ENCODE measurements at places on chromosomes 16 and 17.

- no peak for DNase-seq
These were observed 44.0 kb upstream of the CLEC19A start for GRCh38 chr16:19241512-19241911.

- no peak for DNase-seq
These were observed at the start of gene RIPOR1 for GRCh38 chr16:67528222-67528869. TSS of gene RIPOR1 (plus strand) at chr16:67528829. CDS start at chr16:67538447, 9,618 bp downstream.

DNA sequence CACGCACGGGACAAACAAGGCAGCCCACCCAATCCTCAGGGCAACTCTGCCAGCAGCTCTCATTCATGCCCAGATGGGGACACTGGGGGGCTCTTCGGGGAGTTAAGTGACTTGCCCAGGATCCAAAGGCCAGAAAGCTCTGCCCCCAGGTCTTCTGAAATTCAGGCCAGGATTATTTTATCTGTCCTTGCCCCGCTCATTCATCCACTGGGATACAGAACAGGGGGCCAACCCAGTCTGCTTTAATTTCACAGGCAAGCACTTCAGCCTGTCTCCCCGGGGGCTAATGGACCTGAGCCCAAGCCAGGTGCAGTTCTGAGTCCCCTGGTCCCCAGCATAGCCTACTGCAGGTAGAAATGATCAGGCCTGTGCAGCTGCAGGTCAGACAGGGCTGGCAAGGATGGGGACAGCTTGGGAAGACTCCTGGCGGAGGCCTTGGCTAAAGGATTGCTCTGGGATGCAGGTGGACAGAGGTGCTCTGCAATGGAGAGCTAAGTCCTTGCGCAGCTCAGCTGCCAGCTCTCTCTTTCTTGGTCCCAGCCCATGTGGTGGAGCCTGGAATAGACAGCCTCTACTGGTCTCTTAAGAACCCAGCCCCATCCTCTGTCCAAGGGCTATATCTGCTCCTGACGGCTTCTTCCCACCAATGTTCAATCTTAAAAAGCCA lies 766 bp upstream of the B3GNT9 start:
- no peak for DNase-seq

DNA sequence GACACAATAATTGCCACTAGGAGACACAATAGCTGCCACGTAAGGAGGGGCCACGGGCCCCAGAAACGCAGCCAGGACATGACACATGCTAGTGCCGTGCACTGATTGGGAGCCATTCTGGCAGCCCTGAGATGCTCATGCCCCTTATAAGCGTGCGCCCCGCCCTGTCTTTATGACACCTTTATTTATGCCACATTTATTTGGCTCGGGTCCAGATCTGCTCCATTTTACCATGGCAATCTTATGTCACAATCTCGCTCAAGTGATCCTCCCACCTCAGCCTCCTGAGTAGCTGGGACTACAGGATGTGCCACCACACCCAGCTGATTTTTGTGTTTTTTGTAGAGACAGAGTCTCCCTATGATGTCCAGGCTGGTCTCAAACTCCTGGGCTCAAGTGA lies 43.8 kb upstream of the NF1 start:
- DNase-seq, result no peak

DNA sequence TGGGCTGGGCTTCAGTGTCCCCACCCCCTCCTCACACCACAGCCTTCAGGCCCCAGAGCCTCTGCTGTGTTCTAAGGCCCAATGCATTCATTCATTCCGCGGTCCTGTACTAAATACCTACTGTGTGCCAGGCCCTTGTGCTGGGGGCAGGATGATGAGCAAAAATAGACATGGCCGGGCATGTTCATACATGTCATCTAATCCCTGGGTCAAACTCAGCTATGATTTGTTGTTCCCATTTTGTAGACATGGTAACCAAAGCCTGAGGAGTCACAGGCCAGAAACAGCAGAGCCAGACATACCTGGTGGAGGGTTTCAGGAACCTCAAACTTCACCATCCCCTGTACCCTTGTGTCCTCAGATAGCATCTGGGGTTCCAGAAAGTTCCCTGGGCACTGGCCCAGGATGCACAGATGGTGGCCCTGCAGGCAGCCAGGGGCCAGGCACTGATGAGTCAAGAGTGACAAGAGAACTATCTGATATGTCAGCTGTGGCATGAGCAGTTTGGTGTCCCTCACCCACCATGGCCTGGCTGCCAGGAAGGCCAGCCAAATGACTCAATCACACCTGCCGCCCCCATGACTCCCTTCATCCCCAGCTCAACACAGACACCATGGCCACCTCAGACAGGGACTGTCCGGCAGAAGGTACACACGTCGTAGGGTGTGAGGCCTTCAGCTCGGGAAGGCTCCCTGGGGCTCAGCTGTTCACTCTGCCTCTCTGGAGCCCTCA lies 2.7 kb upstream of the RRAD start:
- DNase-seq, result no peak

DNA sequence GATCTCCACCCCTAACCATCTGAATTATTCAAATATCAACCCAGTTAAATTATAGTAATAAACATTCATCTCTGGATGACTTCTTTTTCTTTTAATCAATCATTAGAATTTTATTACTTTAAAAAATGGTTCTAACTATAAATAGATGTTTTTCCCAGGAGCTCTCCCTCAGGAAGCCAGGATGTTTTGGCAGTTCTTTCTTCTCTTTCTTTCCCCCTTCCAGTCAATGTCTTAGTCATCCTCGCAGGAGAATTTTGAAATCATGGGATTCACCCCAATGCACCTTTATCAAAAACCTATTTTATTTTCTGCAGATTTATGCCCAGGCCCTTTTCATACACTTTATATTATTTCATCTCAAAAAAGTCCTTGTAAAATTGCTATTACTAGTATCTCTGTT lies 711.6 kb downstream of the CDH11 start:
- DNase-seq, result no peak

DNA sequence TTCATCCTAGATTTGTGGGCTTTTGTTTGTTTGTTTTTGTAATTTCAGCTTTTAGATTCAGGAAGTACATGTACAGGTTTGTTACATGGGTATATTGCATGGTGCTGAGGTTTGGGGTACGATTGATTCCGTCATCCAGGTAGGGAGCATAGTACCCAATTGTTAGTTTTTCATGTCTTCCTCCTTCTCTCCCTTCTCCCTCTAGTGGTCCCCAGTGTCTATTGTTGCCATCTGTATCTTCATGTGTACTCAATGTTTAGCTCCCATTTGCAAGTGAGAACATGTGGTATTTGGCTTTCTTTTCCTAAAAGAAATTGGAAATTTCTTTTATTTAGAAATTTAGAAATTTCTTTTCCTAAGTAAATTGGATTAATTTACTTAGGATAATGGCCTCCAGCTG lies 37.1 kb upstream of the BCAS3 start:
- no peak for DNase-seq

- DNase-seq, result no peak
These were observed 11.5 kb downstream of the MAPT start for GRCh38 chr17:45905814-45906213.

GRCh38 chr17:80780381-80781198 lies 211.1 kb upstream of the CHMP6 start:
- DNase-seq, result no peak

DNA sequence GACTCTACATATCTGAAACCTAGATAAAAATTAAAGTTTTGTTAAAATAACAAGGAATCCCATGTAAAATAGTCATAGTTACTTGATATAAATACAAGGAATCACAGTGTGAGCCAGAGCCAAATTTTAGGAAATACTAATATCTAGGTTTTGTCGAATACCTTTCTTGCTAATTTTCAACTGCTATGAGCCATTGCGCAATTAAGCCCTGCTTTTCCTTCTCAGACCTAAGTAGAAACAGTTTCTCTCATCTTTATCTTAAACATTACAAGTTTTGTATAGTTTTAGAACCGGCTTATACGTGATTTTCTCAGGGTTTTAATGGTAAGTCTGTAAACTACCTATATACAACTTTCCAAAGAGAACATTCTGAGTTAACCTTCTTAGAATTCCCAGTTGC lies 157.4 kb upstream of the NOG start:
- no peak for DNase-seq

- peak; percentile 63 for DNase-seq
These were observed 46.1 kb downstream of the ABCA8 start for GRCh38 chr17:68909066-68909465.

GRCh38 chr17:33457477-33457876 lies 164.4 kb upstream of the ASIC2 start:
- DNase-seq, result no peak

- DNase-seq, result no peak
These were observed 580.1 kb upstream of the SALL1 start for GRCh38 chr16:51731160-51731559.

- DNase-seq, result no peak
These were observed 594 bp upstream of the ABCA6 start for GRCh38 chr17:69142175-69142802.

DNA sequence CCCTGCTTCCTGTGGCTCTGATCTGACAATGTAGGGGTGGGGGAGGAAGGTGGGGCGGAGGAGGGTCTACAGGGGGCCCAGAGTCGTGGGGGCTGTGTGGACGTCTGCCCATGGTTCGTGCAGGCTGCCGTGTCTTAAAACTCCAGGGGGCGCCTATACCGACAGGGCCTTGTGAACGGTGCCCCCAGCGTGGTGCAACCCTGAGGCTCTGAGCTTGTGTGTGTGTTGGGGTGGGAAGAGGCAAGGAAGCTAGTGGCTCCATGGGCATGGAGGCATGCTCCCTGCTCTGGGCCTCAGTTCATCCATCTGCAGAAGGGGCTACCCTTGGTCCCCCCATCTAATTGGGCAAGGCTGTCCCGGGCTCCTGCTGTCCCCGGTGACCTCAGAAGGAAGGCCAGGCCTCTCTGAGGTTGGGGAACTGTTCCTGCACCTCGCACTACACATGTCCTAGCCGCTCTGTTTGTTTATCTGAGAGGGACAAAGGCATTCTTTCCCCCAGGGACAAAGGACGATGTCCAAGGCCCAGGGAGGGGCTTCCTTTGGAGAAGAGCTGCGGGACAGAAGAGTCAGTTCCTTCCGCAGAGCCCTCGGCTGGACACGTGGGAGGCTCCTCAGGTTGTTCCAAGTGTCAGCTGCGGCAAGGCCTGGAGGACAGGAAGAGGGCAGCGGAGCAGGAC lies 13.5 kb downstream of the CA4 start:
- DNase-seq, result no peak

DNA sequence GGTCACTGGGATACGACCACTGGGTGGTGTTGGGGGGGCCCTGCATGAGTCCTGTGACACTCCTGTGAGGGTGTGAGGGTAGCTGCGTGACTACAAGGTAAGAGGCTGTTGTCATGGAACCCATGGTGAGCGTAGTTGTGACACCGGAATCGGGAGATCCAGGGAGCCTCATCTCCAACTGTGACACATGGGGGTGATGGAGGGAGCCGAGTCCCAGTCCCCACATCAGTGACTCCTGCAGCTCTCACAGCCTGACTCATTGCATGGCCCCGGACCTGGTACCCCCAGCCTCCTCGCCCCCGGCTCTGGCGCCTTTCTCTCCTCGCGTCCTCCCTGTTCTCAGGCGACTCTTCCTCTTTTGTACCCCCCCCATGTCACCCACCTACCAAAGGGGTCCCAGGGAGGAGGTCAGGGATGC lies 14.2 kb downstream of the CDH16 start:
- no peak for DNase-seq

GRCh38 chr17:46121841-46122485 lies 71.3 kb downstream of the KANSL1 start:
- DNase-seq, result no peak

GRCh38 chr17:39750131-39751015 lies 12.6 kb downstream of the GRB7 start:
- no peak for DNase-seq

- no peak for DNase-seq
These were observed 44.5 kb downstream of the EFCAB13 start for GRCh38 chr17:47368262-47368661.

DNA sequence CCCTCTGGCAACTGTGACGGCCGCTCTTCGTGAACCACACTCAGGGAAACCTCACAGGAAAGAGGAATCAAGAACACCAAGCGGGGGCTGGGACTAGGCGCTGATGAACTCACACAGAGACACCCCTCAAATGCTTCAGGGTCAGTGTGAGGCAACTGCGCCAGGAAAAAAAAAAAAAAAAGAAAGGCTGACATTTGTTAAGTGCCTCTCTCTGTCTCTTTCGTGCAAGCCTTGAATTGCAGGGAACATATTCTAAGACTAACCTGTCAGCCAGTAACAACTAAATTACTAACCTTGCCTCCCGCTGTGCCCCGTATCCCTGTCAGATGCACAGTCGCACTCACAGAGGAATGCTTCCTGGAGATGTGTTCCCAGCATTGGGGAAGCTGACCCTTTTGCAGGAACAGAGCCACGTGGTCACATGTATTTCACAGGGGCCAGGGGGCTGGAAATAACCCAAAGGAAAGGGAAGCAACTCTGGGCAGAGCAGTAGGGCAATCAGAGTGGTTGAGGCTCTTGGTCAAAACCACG lies 247.8 kb downstream of the XYLT1 start:
- no peak for DNase-seq

DNA sequence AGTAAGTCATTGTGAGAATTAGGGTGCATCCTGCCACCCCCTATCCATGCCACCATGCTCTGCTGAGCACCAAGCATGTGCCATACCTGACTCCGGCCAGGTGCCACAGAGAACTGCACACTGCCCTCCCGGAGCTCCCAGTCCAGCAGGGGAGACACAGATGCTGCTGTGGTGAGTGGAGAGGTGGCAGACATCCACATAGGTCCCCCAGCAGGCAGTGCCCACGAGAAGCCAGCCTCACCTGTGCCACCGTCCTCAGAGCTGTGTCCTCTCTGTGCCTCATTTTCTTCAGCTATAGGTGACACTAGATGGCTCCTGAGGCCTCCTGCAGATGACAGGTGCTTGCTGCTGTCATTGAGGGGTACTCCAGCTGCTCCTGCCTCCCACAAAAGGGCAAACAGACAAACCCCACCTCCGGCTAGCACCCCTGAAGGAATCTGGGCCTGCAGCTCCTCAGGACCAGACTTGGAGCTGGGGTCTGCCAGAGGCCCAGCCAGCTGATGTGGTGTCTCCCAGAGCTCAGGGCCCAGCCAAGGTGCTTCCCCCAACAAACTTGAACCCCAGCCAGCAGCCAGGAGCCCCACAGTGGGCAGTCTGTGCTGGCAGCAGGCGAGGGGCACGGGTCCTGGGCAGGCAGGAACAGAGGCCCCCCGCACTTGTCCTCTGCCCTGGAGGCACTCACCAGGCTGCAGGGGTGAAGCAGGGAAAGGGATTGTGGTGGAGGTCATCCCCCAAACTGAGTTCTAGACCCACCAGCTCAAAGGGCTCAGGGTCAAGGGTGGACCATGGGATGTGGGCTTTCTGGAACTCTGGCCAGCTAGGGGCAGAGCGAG lies 17.1 kb downstream of the FOXJ1 start:
- no peak for DNase-seq

- no peak for DNase-seq
These were observed 67.4 kb upstream of the ENDOV start for GRCh38 chr17:80347536-80347935.

GRCh38 chr16:3810198-3810664 lies 70.3 kb downstream of the CREBBP start:
- DNase-seq, result no peak

GRCh38 chr16:88975511-88976061 lies 1.4 kb downstream of the CBFA2T3 start:
- DNase-seq, result no peak

DNA sequence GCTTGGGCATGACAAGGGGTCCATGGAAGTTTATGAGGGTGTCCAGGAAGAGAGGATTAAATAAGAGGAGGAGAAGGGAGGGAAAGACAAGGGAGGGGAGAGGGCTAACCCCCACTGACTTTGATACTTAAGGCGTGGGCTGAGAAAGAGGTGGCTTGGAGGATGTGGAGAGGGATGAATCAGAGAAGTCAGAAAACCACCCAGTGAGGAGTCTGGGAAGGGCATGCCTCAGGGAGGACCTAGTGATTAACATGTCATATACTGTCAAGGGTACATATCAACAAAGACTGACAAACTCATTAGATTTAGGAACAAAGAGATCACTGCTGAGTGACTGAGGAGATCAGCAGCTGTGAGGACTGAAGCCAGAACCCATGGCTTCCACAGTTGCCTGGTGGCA lies 145.4 kb downstream of the IRX5 start:
- DNase-seq, result no peak

Data from smooth muscle cell of the brain vasculature (primary cell).